Activated CD8-positive, alpha-beta memory T cell treated with anti-CD3 and anti-CD28 coated beads, Interleukin-2, amount 10 ng/mL, durations not matched to agents 7 days and 5 days (primary cell): ENCODE measurements at places on chromosomes 4 and X.

DNA sequence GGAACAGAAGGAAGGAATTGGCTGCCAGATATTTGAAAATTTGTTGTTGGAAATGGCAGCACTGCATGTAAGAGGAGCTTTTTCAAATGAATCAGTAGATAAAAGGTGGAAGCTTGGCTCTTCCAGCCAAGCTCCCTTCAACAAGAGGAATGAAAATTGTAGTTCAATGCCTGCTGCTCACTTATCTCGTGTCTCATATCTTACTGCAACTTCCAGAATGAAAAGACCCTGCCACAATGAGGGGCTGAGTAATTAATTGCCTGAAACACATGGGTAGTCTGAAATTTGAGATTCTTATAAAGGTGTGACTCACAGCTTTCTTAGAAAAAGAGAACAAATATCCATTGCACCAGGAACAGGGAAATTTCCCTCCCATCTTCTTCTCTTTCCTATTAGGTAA is 53.0 kb downstream of the HAND2 start:
- DNase-seq = no peak

DNA sequence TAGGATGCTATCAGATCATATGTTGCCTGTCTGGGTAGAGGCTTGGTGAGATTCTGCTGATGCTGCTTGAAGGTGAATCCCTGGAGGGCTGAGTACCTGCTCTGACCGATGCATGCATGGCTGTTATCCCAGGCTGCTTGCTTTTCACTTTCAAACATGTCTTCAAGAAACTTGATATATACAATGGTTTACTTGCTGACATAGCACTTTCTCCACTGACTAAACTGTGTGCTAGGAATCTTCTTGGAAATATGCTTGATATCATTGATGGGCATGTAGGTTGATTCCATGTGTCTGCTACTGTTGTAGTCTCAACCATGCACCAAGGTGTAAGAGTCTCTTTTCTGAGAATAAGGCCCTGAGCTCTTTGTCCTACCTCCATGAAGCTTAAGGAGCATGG is 79.6 kb upstream of the WDR1 start:
- no peak for DNase-seq

DNA sequence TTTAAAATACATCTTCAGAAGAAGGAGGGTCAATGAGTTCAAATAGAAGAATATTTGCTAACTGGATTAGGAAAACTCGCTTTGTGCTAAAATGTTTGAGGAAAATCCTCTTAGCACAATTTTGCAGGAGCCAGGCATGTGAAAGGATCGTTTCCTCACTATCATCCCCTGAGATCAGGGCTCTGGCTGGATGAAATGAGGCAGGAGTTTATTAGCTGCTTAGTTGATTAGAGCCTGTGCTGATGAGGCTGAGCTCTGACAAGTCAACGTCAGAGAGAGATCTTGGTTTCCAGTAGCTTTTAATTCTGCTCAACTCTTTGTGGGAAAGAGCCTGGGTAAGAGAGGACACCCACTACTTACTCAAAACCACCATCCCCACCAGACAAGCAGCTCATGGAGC is 8.0 kb upstream of the DRD5 start:
- no peak for DNase-seq

DNA sequence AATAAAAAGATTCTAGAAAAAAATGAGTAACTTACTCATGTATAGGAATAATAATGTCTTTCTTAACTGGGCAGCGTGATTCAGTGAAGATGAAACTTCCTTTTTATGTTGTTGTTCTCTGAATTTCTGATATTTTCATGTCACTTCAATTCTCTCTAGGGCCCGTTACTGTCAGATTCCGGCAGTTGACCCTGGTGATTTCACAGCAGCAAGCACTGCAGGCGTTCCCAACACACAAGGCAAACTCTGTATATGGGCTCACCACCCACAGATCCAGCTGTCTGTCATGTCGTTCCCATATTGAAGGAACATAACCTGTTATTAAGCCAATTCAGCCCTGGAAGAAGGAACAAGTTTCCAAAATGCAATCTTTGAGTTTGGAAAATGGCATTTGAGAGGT is 288.3 kb upstream of the GALNTL6 start:
- no peak for DNase-seq
